Mesenteric fat pad (tissue), 1 donor: ENCODE measurements at places on chromosomes 5 and 9. TPM values are rescaled to one million over a fixed set of nuclear protein-coding genes. Genes with fewer than 3 reads are reported as not detected.

TRIM52 gene
- total RNA-seq = 9.5 TPM

MAMDC4 gene
- 1.6 TPM for total RNA-seq

TMEM174 gene
- not detected for total RNA-seq

DNA sequence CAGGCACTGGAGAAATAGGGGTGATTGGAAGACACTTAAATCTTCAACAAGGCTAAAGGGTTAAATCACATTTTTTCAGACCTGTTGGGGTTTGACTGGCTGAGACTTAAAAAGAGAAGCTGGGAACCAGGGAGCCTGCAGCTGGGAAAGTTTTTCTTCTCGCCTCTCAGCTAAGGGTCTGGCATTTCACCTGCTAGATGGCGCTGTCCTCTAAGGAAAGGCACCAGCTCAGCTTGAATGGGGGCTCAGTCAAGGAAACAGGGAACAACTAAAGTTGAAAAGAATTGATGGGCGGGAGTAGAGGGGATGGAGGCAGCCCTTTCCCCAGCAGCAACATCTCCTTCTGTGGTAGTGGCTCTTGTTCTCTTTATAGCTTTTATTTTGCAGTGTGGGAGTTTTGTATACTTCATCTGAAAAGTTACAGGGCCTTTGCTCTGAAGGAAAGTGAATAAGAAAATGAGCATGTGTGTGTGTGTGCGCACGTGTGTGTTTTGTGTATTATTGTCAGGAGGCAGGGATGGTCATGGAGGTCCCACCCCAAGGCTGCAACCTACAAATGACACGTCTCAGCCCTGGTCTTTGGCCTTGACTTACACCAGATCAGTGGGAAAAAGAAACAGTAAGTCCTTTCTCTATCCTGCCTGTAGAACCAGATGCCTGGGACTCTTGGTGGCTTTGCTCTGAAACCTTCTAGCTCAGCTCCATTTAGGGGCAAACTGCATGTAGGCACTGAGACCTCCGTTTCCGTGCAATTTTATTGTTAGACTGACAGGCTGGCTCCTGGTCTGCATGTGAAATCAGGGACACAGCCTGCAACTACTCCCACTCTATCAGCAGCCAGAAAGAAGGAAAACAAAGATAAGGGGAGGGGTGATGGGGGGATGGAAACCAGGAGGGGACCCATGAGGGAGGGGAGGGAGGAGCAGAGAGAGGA is 316.2 kb upstream of the CLINT1 start:
- DNase-seq = no peak

GRCh38 chr9:128860937-128861336 is 20.8 kb downstream of the KYAT1 start:
- DNase-seq = no peak

C9orf153 gene
- 0.55 TPM for total RNA-seq

GLDC gene
- 0.19 TPM for total RNA-seq

DNA sequence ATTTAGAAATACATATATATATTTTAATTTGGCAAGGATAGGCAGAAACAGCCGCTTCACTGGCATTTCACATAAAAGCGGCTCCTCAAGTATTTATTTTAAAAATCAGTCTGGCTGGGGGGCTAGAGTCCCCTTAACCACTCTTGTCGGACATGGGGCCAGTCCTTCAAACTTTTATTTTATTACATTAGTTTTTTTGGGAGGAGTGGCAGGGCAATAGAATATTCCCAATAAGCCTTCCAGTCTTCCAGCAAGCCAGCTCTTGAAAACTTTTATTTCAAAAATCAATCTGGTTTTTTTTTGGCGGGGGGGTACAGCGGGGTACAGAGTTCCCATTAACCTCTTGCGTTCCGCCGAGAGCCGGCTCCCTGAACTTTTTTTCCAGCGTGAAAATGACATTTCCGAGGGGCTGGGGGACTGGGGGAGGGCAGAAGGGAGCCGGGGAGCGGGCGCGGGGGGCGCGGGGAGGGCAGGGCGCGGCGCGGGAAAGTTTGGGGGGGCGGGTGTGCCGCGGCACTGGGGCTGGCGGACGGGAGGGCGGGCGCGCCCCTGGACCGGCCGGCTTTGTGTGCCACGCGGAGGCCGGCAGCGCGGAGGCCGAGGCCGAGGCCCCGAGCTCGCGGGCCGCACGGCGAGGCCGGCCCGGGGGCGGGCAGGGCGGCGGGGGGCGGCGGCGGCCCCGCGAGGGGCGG is 504 bp upstream of the ZNF618 start:
- DNase-seq = no peak

GABRA6 gene
- total RNA-seq = not detected

GRCh38 chr5:58974083-58974482 is 391.2 kb downstream of the RAB3C start:
- DNase-seq = no peak
